ENCODE measurements at places on chromosomes 16 and 17. TPM values are rescaled to one million over a fixed set of nuclear protein-coding genes. Genes with fewer than 3 reads are reported as not detected.

NTN1 gene
- 1.9 TPM for total RNA-seq

CDH1 gene
- total RNA-seq: 225 TPM

CNTNAP4 gene
- total RNA-seq: not detected

LASP1 gene
- 60.3 TPM for total RNA-seq

SHISA6 gene
- 0.22 TPM for total RNA-seq

BEAN1 gene
- not detected for total RNA-seq

NOS2 gene
- total RNA-seq: 0.06 TPM

NPIPB13 gene
- total RNA-seq: 8.4 TPM

ADAD2 gene
- total RNA-seq: not detected

GRCh38 chr17:61259360-61259759, 140.3 kb upstream of the TBX2 start:
- DNase-seq: no peak

GRCh38 chr16:23025692-23026307, 123.5 kb downstream of the USP31 start:
- no peak for DNase-seq

- DNase-seq: no peak
Observed at GRCh38 chr16:1125471-1125870, 27.4 kb upstream of the CACNA1H start.

DNA sequence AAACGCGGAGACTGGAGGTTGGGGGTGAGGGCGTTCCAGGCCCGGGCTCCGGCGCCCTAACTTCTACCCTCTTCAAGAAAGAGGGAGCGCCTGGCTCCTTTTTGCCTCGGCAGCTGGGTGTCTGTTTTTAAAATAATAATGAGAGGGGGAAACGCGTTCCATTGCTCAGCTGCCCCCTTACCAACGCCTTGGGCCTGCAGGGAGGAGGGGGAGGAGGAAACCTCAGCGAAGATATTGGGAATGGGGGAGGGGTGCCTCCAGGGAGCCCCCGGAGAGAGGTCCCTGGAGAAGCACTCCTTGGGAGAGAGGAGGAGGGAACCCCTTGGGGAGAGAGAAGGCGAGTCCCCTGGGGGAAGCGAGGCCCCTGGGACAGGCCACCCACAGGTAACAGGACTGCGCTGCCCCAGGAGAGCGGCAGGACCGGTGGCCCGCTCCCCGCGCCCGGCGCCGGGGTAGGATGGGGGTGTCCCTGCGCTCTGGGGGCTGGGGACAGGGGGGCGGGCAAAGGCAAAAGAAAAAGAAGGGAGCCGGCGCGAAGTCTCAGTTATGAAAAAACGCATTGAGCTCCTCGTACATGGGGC, 2.7 kb downstream of the NEUROD2 start:
- peak; percentile 7 for DNase-seq

- DNase-seq: no peak
Observed at GRCh38 chr17:74808714-74809430, 32.7 kb upstream of the NAT9 start.

DNA sequence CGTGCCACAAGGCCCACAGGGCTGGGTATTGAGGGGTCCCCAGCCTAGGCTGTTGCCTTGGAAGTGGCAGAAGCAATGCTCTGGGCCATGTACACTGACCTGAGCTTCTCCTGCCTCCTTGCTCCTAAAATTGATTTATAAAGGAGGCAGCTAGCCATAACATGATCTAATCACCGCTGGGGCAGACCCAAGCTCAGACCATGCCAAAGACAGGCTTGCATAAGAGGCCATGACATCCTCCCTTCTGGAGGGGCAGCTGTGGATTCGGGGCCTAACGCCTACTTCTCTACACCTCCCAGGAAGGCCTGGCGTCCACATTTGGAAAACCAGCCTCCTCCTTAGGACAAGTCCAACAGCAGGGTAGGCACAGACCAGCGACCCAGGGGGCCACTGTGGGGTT, 12.3 kb downstream of the HSD11B2 start:
- no peak for DNase-seq

GRCh38 chr17:14904386-14904785, 360.7 kb downstream of the PMP22 start:
- no peak for DNase-seq

GRCh38 chr17:8019665-8020650, 17.5 kb downstream of the GUCY2D start:
- DNase-seq: no peak

DNA sequence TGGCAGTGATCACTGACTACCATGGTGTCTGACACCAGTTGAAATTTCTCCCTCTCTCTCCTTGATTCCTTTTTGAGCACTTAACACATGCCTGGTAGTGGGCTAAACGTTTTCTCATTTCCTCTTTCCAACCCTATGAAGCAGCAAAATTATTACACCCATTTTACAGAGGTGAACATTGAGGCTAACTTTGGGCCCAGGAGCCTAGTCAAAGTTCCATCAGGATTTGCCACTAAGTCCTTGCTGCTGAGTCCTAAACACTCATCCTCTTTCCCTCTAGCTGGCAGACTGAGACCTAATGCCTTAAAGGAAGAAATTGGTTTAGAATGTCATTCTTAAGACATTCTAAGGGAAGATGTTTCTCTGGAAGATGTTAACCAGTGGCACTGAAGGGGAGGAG, 74.7 kb upstream of the IRX3 start:
- DNase-seq: no peak

DNA sequence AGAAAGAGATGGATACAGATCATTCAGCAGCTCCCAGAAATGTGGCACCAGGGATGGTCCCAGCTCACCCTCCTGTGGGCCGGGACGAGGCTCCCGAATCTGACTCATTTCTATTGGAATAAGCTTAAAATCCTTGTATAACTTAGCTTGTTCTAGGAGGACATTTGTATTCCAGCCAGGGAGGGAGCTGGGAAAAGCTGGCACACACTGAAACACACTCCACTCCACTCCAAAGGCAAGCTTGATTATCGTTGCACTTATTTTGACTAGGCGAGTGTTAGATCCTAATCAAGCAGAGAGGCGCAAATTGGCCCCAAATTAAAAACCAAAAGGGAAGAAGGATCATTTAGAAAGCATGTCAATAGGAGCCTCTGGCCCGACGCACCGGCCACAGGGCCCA, 339.5 kb downstream of the HS3ST4 start:
- DNase-seq: no peak

- no peak for DNase-seq
Observed at GRCh38 chr16:89253548-89254287, 36.2 kb downstream of the ZNF778 start.

DNA sequence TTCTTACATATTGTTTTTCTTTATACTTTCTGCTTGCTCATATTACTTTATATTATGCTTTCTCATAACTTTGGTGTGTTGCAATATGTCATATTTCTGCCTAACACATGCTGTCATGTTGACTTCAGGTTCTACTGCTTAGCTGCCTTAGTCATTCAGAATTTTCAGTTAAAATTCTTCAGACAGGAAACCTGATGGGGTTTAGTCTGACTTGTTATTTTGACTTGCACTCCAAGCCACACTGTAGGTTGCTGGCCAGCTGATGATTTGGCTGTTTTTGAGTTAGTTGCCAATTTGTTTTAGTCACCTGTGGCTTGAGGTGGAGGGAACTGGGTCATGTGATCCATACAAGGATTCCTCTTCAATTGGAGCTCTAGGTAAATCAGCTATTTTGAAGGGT, 315.4 kb downstream of the MAP2K6 start:
- DNase-seq: no peak

DNA sequence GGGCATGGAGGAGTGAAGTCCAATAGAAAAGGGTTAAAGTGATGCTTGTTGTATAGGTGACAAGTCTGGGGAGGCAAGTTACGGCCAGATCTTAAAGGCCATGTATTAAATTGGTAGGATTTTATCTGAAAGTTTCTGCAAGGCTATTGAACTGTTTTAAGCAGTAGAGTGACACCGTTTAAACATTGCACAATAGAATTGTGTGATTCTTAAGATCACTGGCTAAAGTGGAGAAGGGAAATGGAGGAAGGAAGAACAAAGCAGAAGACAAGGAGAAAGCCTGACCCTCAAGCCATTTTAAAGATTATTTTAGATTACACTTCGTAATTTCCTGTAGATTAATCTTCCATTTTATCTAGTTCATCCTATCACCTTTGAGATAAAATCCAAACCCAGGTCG, 5.6 kb upstream of the MPHOSPH6 start:
- no peak for DNase-seq

GRCh38 chr16:50301626-50302471, 35.5 kb downstream of the ADCY7 start:
- no peak for DNase-seq

GRCh38 chr16:3836641-3837040, 43.9 kb downstream of the CREBBP start:
- no peak for DNase-seq

DNA sequence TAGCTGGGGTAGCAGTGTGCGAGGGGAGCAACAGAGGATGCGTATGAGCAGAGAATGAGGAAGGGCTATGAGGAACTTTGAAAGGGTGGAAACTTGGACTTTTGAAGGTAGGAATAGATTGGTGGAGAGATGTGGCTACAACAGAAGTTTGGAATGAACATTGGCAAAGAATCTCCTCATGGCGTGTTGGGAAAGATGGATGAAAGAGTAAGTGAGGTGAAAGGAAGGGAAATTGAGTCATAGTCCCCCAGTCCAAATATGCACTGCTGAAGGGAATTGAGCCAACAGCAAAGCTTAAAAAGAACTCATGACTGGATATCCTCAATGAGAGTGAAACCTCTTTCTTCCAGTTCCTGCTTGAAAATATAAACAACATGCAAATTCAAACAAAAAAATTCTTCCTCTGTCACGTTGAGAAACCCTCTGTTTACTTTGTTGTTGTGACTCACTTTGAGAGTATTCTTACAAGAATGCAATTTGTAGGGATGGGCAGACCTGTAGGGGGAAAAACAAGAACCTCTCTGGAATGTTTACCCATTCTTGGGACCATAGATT, 313.2 kb upstream of the KCNJ16 start:
- DNase-seq: no peak

DNA sequence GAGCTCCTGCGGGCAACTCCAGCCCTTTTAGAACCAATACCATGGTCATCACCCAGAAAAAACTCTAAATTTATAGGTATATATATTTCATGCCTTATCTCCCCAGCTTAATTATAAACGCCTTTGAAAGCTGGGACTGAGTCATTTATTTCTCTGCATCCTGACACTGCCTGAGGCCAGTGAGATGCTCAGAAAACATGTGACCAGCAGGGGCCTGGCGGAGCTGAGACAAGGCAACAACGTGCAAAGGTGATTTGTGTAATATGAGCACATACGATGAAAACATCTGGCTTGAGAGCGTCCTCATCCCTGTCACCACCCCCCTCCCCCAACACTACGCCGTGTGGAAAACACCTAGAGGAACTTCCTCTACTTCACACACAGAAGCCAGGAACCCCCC, 22.7 kb downstream of the NXN start:
- no peak for DNase-seq

- DNase-seq: no peak
Observed at GRCh38 chr16:58293449-58293848, 1.4 kb downstream of the PRSS54 start.

DNA sequence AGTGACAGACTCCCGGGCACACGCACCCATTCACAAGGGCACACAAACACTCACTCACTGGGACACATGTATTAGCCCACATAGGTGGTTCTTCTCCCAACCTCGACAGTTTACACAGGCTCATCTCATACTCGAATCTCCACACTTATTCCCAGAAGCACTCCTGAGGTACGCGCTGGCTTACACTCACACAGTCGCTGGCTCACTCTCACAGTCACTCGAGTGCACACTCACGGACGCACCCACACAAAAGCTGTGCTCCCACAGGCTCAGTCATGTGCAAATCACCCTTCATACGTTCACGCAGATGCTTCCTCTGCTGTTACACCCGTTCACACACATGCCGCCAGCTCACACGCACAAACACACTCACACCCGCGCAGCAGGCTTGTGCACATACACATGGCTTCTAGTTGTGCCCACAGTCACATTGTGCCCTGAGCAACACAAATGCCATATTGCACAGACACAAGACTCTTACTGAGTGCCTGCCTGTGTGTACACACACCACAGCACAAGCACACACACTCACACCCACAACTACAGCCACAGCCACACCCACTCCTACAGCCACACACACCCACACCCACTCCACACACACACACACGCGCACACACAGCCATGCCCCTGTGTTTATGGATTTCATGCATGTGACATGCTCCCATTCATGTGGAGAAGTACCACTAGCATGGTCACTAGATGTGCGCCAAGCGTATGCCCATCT, 8.4 kb upstream of the PRR29 start:
- no peak for DNase-seq

GRCh38 chr17:41666708-41667279, 21.9 kb upstream of the EIF1 start:
- DNase-seq: peak; percentile 90

DNA sequence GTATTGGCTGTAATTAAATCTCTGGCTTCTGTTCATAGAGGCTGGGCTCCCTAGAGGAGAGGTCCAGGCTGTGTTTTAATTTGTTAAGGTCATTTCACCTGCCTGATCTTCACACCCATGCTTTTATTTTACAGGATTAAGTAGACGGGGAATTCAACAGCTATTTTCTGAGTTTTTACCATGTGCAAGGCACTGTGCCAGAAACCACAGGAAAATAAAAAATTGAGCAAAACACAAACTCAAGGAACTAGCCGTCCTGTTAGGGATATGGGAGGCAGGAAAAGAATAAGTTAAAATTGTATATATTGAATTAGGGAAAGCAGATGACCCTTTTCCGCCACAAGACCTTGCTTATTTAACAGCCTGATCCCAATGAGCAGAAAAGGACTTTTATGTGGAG, 29.1 kb downstream of the HS3ST3A1 start:
- DNase-seq: no peak

- DNase-seq: peak; percentile 84
Observed at GRCh38 chr17:21296097-21297025, 11.8 kb downstream of the MAP2K3 start.

- DNase-seq: no peak
Observed at GRCh38 chr16:1036726-1037393, 35.7 kb upstream of the SSTR5 start.

DNA sequence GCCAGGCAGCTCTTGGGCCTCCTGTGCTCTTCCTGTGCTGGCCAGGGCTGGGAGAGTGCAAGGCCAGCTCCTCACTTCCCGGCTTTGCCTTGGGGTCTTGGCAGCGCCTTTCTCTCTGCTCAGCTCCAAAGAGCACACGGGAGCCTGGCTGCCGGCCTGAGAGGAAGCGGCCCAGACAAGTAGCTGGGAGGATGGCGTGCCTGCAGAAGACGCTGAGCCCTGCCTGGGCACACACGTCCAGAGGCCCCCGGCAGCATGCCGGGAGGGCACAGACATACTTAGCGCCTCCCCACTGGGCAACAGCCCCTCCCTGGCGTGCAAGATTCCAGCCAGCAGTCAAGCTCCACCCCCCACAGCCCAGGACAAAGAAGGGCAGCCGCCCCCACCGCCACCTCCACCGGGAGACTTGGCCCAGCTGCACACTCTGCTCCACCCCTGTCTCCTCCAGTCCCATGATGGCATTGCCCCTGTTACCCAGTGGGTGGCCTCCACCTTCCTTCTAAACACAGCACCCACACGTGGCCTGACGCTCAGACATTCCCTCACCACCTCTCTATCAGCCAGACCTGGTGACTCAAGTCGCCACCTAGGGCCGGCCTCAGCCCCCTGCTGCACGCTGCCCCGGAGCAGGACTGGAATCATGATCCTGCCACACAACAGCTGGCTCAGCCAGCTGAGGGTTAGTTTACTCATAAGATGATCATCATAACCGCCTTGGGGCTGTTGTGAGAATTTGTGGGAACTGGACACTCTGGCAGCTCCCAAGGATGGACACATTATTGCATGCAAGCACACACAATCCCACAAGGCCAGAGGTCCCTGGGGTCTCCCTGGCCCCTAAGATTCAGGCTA, 12.4 kb downstream of the SGCA start:
- peak; percentile 92 for DNase-seq

All from pancreas (tissue), 10 donors.